ENCODE measurements at places on chromosomes 1 and 21.

DNA sequence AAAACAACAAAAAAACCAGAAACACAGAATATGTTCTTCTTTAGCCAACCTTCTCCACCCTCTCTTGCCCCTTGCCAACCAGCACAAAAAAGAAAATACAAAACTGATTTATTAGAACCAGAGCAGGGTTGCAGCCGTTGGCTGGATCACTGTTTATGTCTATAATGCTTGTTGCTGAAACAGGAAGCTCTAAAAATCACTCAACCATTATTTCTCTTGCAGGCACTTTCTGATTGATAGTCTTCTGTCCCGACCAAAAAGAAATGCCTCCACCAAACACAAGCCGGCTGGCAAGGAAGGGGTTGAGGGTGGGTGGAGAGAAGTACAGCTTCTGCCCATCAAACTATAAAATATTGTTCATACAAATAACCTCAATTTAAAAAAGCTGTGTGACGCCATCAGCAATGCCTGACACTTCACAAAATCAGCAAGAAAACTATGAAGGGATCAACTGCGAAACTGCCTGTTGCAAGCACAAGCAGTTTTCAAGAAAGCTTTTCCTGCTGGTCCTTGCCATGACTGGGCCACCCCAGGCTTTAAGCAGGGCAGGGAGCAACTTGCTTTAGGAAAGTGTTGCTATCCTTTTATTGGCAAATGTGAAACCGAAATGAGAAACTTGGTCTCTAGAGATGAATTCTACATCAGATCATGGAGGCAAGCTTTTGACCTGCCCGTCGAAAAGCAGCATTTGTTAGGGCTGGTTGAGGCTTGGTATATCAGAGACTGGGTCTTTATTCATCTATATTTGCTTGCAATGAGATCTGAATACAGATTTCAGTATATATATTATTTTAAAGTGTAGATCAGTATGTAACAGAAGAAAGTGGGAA, 174.2 kb downstream of the RUNX1 start:
- no peak for DNase-seq

DNA sequence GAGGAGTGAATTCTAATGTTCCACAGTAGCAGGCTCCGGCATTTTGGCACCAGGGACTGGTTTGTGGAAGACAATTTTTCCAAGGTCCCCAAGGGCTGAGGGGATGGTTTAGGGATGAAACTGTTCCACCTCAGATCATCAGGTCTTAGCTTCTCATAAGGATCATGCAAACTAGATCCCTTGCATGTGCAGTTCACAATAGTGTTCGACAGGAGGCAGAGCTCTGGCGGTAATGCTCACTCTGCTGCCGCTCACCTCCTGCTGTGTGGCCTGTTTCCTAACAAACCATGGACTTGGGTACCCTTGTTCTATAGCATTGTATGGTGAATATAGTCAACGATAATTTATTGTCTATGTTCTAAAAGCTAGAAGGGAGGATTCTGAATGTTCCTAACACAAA, 16.6 kb downstream of the CRNN start:
- DNase-seq, result no peak

GRCh38 chr1:175413367-175413766, 220.8 kb upstream of the KIAA0040 start:
- DNase-seq, result peak; percentile 2

- DNase-seq, result no peak
These were observed 3.3 kb downstream of the PLA2G5 start for GRCh38 chr1:20073256-20073655.

GRCh38 chr1:6801966-6802365, 16.7 kb downstream of the CAMTA1 start:
- no peak for DNase-seq

DNA sequence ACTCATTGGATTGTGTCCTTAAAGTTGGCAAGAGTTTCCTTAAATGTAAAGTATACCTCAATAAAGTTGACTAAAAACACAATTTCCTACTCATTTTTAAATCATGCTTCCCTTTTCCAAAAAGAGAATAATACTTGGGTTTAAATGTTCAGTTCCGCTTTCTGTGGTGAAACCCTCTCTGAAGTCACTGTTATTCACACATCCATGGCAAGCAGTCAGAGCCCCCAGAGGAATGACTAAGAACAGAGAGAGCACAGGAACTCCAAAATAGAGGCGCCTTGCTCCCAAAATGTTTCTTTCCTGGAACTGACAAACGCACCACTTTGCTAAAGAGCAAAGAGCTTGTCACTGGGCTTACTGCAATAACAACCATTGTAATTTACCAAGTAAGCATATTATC, 142.5 kb downstream of the TIAM1 start:
- no peak for DNase-seq

DNA sequence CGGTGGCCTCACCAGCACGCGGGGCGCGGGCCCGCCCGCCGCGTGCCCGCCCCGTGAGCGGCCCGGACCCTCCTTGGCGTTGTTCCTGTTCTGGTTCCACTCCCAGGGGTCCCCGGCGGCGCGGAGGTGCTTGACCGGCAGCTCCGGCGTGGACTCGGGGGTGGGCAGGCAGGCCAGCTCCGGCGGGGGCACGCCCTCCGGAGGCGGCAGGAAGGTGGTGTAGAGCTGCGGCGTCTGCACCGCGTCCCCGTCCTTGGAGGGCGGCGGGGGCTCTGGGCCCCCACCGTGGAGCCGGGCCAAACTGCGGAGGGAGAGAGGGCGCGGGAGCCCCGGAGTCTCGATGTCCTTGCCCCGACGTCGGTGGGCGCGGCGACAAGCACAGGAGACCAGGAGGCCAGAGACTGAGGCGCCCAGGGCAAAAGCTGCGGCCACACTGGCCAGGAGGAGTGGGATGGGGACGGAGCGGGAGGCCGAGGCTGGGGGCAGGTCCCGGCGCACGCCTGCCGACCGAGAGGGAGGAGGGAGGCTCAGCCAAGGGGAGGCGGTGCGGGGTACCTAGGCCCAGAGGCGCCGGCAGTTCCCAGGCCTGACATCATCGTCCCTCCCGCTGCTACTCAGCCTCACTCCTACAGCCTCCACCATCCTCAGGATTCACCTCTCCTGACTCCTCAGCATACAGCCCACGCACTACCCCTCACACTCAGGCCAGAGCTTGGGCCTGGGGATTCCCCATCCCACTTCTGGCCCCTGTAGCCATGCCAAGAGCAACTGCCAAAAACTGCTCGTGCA, 13.2 kb downstream of the SEMA6C start:
- no peak for DNase-seq

- no peak for DNase-seq
These were observed 12.0 kb upstream of the ZNF362 start for GRCh38 chr1:33244143-33244808.

DNA sequence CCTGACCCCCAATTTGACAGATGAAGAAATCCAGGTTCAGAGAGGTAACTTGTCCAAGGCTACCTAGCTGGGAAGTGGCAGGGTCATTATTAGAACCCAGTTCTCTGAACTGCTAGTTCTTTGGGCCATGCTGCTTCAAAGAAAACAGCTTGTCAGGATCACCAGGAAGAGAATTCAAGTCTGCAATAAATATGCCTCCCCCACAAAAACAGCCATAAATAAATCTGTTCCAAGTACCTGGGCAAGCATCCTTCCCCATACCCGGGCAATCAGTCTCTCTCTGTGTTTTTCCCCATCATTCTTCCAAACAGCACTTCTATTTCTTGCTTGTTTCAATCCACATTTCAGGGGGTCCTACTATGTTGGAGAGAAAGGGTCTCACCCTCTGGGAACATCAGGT, 34.1 kb downstream of the SLC9A1 start:
- DNase-seq, result no peak

DNA sequence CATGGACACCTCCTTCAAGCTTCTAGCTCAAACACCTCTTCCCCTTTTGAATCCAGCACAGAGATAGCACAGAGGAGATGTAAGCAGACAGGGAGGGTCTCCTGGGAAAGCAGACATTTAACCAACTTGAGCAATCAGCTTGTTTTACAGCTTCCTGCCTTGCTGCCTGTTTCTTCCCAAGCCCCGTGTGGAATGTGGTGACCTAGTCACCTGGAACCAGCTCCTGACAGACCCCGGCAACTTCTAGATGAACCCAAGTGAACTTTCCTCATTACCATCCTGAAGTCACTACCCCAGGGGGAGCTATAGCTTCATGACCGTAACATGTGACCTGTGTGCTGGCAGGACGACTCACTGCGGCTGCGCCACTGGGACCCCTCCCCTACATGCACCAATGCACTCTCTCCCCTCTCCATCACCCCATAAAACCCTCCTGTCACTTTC, 24.1 kb upstream of the TTF2 start:
- no peak for DNase-seq

DNA sequence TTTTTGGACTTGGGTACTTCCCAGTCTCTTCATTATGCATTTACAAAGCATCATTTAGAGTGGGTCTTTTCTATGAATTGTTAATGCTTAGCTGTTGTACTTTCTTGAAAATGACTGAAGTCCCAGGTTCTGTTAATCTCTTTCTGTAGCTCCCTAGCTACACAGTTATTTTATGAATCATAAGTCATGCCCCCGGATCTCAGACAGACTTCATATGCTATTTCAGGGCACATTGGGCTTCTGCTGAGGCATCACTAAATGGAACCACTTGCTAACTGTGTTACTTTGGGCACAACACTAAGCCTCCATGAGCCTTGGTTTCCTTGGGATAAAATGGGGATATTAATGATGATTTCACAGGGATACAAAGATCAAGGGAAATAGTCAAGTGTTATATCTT, 55.5 kb upstream of the RBM15 start:
- DNase-seq, result no peak

- DNase-seq, result no peak
These were observed 19.0 kb downstream of the BACE2 start for GRCh38 chr21:41186755-41187536.

- peak; percentile 27 for DNase-seq
These were observed 223.6 kb upstream of the JUN start for GRCh38 chr1:59007429-59007819.
